ENCODE measurements at places on chromosomes 16 and 17.

GRCh38 chr16:83011939-83012338 lies 385.2 kb downstream of the CDH13 start:
- no peak for DNase-seq

GRCh38 chr16:54957403-54958166 lies 26.9 kb downstream of the IRX5 start:
- DNase-seq, result no peak

DNA sequence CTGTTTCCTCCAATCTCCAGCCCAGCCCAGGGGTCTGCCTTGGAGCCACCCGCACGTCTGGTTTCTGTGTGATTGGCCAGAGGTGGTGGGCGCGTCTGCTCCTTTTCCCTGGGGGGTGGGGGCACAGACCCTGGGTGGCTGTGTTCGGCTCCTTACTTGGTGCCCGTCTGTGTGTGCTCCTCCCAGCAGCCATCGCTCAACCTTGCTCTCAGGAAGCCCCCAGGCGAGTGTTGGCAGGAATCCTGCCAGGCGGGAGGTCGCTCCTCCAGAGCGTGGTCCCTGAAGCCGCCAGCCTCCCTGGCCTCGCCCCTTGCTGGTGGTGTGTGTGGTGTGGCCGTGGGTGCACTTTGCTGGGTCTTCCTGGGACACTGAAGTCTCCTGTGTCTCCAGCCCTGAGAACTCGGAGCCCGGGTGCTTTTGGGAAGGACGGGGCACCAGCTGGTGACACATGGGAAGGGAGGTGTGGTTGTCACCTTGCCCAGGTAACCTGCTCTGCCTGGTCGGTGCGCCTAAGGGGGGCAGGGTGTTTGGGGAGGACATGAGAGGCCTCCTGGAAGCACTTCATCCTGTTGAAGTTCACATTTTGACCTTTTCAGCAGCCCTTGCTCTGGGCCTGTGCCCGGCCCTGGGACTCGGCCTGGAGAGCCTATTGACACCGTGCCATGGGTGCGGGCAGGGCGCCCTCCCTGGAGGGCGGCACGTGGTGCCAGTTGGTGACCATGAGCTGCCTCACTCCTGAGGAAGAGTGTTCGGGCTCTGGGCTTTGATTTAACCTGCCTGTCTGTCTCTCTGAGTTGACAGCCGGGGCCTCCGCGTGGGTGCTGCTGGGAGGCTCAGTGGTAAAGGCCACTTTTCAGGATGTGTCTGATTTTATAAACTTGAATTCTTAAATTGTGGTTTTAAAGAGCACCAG lies 49.0 kb upstream of the ZNF750 start:
- DNase-seq, result no peak

GRCh38 chr17:34755981-34756636 lies 176.7 kb downstream of the TMEM132E start:
- no peak for DNase-seq

GRCh38 chr17:74520016-74520434 lies 11.2 kb downstream of the CD300LB start:
- no peak for DNase-seq

DNA sequence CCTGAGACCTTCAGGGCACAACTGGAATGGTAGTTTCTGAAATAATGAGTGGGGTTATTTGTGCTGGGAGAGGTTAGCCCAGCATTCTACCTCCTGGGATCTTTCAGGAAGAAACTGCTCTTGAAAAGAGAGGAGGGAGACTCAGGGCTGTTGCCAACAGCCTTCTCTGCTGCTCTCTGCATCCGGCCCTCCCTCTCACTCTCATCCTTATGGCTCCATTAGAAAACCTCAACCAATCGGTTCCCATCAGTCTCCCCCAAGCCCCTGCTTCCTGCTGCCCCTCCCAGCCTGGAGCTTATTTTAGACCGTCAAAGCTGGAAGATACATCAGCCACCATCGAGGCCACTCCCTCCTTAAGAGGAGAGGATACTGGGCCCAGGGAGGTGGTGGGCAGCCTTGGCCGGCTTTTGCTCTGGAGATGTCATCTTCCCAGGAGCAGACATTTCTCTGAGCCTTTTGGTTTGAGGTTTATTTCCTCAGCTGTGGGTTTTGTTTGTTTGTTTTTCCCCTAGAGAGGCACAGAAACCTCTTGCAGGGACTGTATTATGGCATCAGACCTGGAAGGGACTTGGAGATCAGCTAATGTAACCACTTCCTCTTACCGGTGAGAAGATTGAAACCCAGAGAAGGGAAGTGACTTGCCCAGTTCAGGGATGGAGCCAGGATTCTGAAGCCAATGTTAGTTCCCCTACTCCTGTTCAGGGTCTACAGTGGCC lies 2.7 kb downstream of the MPRIP start:
- no peak for DNase-seq

DNA sequence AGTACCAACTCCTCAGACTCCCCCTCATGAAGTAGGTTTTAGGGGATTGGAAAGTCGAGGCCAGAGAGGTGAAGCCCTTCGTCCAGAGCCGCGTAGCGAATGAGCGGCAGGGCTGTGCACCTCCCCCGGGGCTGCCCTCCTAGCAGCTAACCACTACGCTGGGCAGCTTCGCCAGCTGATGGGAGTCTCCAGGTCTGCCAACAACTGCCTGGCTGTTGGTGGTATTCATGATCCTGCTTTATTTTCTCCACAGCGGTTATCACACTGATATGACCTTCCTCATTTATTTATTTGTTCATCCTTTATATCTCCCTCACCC lies 773 bp upstream of the NETO2 start:
- no peak for DNase-seq

DNA sequence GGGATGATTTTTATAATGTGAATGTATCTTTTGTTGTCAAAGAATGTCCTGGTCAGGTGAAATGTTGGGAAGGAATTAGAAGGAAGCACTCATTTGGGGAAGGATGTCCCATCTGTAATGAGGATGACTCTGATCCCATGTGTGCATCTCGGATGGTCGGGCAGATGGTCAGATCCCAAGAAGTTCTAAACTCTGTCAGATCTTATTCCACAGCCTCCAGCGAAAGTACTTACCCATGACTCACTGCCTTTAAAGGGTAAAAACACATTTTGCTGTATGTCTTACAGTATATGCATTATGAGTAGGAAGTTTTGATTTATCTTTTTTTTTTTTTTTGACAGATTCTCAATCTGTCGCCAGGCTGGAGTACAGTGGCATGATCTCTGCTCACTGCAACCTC lies 548 bp upstream of the KRTAP4-11 start:
- DNase-seq, result no peak

DNA sequence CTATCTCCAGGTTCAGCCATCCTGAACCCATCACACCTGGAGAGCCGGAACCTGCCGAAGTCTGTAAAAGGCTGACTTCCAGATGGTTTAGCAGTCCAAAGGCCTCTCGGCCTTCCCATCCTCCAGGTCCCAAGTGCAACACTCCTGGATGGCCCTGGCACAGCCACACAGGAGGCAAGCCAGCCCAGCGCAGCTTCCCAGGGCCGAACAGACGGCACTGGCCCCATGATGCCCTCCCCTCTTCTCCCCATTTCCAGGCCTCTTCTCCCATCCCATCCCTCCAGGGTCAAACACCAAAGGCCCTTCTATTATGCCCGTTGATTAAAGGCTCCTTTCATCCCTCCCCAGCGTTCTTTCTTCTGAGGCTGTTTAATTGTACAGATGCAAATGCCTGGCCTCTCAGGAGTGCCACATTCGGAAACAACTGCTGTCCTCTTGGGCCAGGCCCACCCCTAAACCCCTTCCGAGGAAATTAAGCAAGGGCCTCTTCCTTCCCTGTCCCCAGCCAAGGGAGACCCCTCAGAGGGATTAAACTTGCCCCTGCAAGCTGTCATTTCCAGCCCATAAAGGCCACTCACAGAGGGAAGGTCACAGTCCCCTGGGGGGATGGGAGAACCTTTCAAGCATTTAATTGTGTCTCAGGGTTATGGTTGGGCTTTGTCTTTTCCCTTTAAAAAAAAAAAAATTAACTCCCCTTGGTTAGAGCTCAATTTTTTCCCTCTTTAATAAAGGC lies 30.8 kb downstream of the AXIN2 start:
- DNase-seq, result no peak

GRCh38 chr16:50306287-50306686 lies 39.9 kb downstream of the ADCY7 start:
- DNase-seq, result no peak

DNA sequence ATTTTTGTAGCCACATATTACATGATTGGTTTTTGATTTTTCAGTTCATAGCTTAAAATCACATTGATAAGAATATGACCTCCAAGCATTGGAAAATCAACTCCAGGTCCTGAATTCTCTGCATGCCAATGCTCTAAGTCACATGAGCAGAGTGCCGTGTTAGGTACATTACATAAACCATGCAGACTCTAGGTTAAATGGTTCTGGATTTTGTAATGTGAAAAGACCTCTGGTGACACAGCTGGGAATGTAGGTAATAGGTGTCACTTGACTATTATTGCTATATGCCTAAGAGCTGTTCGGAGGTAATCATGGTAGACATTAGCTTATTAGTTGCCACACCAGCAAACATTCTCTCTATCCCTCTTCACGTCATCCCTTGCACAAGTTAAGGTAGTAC lies 231.1 kb upstream of the SALL1 start:
- DNase-seq, result no peak

DNA sequence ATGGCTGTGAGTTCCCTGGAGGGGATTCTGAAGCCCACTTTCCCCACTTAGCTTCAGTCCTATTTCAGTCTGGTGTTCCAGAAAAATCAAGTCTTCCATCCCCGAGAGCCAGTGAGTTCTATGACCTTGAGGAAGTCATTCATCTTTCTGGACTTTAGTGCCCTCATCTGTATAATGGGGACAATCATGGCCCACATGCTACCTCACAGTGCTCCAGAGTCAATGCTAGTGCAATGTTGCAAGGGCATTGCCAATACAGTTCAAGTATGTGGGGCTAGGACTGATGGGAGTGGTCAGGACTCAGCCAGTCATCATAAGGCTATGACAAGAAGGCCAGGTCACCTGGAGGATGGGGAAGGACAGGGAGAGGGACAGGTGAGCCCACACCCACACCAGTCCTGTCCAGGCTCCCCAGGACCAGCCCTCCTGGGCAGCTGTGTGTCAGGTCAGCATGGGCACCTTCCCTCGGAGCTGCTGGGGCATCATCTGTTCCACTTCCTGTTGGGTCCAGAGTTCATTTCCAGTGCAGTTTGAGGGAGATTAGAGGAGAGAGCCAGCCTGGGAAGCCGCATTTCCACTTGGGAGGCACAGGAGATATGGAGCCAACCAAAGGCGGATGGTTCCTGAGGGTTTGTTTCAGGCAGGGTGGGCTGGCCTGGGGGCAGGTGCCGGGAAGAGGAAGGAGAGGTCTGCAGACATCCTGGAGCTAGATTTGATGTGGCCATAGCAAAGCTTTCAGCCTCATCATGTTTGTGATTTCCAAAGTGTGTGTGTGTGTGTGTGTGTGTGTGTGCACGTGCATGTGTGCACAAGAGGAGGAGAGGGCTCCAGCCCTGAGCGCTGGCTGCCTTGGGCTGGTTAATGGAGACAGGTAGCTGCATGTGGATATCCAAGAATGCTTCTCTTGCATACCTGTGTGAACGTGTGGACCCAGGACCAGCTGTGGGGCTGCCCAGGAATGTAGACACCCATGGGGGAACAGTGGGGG lies 3.9 kb upstream of the WNT9B start:
- DNase-seq, result no peak

GRCh38 chr16:674968-675883 lies at the start of gene RHBDL1:
RHBDL1 (plus strand) TSS chr16:675671; CDS start chr16:675791, 120 bp downstream.
- DNase-seq, result no peak

GRCh38 chr17:82366749-82367148 lies 4.8 kb upstream of the UTS2R start:
- DNase-seq, result no peak

DNA sequence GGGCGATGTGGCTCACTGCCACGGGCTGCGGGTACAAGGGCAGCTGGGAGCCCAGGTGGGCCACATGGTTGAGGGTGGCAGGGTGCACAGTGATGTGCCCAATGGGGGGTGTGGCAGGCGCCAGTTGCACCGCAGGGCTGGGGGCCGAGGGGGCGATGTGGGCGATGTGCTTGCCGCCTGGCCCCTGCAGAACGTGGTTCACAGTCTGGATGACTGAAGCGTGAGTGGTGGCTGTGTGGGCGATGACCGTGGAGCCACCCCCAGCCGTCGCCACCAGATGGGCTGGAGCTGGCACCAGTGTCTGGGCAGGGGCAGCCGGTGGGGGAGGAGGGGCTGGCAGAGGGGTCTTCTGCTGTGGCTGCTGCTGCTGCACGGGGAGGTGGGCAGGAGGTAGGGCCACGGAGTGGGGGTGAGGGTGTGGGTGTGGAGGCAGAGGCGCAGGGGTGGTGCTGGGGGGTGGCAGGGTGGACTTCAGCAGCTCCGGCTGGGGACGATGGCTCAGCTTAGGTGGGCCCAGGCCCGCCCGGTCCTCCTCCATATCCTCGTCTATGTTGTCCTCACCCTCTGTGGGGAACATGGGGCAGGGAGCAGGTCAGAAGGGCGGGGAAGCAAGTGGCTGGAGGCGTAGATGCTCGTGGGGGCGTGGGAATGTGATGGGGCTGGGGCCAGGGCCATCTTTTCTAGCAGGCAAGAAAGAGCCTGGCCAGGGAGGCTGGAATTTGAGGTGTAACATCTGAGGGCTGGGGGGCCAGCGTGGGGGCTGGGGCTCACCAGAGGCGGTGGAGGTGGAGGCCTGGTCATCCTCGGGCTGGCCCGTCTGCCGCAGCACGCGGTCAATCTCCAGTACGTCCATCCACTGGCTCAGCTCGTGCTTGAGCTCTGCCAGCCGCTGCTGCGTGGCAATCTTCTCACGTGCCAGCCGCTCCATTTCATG lies 13.5 kb downstream of the MNT start:
- no peak for DNase-seq

DNA sequence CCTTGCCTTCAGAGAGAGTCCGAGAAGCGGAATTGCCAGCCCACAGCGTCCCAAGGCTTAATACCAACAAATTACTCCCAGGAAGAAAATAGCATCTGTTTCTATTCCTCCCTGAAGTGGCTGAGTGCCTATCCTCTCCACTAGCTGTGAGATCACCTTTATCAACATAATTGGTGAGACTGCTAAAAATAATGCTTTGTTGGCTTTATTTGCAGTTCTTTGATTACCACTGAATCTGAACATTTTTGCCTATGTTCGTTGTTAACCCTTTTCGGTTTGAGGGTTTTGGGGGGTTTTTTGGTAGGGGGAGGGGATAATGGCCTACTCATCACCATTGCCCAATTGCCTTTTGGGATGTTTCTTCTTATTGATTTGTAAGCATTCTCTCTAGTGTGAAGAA lies 31.0 kb downstream of the MMP15 start:
- no peak for DNase-seq

DNA sequence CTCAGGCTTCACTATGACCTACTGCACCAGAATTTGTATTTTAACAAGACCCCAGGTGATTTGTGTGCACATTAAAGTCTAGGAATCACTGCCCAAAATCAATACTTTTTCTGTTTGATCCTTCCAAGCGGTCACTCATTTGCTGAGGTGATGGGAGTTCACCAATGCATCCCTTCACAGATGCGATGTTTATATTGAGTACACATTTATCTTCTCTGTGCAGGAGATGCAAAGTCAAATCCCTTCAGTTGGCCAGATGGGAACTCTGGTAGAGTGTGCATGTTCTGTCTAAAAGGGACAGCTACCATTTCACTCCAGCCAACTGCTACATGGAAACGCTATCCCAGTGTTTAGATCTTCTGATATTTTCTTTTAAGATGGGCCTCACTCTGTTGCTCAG lies 122.6 kb upstream of the HS3ST2 start:
- DNase-seq, result no peak
